ENCODE measurements at places on chromosomes 1 and 21.

- DNase-seq = no peak
Measured at GRCh38 chr1:202584707-202585589, 125.3 kb downstream of the SYT2 start.

GRCh38 chr1:2506007-2506860 lies 20.2 kb downstream of the PANK4 start:
- DNase-seq = no peak

DNA sequence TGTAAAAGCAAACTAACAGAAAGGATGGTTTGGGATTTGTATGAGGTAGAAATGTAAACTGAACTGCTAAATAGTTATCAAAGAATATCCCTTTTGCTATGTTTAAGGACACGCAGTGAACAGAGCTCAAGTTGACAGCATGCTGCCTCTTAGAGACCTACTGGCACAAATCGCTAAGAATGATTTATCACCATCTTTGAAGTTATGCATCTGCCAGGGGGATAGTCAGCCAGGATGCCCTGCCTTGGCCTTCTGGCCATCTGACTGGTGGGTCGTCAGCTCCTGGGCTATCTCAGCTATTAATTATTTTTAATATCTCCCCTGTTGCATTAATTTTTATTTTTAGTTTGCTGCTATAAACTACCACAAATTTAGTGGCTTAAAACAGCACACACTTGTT lies 334.8 kb upstream of the KAZN start:
- no peak for DNase-seq

DNA sequence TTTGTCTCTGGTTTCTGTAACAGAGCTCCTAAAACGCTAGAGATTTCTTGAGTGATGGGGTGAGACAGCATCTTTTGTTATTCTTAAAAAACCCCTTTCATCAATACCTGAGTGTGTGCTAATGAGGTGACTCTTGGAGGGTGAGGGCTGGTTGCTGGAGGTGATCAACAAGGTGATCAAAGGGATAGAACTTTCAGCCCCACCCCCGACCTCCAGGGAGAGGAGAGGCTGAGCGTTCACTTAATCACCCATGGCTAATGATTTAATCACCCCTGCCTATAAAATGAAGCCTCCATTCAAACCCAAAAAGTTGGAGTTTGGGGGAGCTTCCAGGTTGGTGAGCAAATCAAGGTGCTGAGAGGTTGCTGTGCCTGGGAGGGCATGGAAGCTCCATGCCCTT lies 175.4 kb downstream of the SLC35F3 start:
- DNase-seq = no peak

GRCh38 chr1:33762109-33762830 lies 101.6 kb upstream of the HMGB4 start:
- no peak for DNase-seq

GRCh38 chr1:247110627-247111258 lies 6.6 kb upstream of the ZNF669 start:
- no peak for DNase-seq

DNA sequence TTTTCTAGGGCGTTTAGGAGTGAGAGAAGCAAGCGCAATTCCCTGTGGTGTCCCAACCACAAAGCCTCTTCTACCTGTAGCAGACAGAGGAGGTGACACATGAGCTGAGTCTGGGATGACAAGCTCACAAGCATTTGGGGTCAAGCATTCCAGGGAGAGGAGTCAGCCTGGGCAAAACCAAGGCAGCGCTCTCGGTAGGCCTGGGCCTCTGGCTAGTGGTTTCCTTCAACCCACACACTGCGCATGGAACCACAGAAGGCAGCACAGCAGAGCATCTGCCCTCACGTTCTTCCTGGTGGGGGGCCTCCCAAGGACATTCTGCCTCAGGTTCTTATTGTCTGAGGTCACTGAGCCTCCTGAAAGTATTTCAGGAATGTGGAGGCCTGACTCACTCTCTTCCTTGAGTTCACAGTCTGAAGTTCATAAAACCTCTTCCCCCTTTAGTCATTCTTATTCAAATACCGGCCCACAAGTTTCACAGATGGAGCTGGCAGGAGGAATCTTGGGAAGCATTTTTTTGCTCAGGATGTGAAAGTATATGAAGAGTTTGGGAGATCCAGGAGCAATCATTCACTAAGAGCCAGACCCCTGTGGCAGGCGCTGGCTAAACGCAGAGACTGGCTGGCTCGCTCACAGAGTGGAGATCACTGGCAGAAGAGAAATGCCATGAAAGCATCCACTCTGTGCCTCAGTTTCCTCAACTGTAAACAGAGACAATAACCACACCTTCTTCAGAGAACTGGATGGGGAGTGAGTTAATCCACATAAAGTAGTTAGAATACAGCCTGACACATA lies 26.8 kb downstream of the CCN1 start:
- no peak for DNase-seq

GRCh38 chr1:2962541-2962940 lies 58.7 kb upstream of the ACTRT2 start:
- no peak for DNase-seq

DNA sequence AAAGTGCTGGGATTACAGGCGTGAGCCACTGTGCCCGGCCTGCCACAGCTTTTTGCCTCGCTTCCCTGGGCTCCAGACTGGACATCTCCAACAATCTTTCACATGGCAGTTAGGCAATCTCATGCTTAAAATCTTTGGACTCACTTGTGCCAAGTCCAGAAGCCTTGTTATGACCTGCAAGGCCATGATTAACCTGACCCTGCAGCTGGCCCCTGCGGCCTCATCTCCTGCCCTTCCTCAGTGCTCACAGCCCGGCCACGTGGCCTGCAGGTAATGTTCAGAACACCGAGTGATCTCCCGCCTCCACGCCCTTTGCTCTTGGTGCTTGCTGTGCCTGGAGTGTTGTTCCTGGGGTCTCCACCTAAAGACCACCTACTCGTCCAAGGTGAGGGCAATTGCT lies 24.9 kb downstream of the FAAH start:
- DNase-seq = no peak

- DNase-seq = no peak
Measured at GRCh38 chr1:117566556-117566955, 39.3 kb upstream of the TENT5C start.

DNA sequence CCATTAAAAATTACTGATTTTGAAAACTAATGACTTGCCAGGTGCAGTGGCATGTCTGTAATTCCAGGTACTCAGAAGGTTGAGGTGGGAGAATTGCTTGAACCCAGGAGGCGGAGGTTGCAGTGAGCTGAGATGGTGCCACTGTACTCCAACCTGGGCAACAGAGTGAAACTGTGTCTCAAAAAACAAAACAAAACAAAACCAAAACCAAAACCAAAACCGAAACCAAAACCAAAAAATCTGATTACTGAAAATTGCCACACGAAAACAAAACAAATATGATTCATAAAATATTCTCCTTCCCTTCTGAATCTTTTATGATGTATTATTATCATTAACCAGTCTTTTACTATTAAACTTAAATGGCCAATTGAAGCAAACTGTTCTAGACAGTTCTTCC lies 74.1 kb downstream of the SERINC2 start:
- no peak for DNase-seq

DNA sequence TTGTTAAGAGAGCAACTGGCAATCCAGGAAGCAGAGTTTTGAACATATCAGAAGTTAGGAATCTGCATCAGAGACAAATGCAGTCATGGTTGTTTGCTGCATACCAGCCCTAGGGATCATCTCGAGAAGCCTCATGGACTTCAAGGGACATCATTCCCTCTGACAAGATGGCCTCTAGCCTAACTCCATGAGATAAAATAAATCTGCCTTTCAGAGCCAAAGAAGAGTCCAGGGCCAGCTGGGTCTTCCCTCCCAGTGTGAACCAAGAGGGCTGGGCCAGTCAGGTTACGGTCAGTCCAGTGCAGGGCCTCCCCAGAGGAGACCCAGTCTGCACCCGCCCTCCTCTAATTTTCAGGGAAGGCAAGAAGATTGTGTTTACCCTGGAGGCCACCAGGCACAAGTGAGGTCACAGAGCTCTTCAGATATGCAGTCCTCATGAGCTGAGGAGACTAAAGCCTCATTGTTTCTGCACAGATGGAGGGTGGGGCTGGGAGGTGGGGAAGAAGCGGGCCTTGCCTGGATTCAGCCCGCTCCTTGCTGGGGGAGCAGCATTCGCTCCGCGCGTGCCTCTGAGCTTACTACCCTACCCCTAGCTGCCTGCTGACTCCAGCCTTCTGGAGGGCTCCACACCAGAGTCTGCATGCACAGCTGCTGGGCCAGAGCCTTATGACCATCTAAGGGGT lies 52.8 kb downstream of the CAPN2 start:
- DNase-seq = no peak

Measured in T-helper 1 cell (primary cell).